ENCODE measurements at places on chromosomes 4 and X.

GRCh38 chr4:45453258-45453853 is 670.5 kb downstream of the GABRG1 start:
- DNase-seq, result no peak

DNA sequence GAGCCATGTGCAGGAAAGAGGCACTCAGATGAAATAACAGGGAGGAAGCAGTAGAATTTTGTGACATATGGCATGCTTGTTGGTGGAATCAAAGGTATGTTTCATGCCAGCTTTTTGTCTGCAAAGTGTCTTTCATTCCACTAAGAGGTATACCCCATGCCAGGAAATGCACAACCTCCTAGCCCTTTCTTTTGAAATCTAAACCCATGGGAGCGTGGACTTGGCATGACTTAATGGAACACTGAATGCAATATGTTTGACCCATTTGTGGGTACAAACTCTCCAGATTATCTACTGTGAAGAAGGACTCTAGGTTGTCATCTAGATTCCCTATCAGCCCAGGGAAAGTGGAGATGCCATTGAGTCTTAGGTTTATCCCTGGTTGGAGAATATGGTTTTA is 338.3 kb upstream of the TEX13C start:
- no peak for DNase-seq

- DNase-seq, result no peak
Observed at GRCh38 chr4:41866799-41867677, 68.2 kb upstream of the TMEM33 start.

DNA sequence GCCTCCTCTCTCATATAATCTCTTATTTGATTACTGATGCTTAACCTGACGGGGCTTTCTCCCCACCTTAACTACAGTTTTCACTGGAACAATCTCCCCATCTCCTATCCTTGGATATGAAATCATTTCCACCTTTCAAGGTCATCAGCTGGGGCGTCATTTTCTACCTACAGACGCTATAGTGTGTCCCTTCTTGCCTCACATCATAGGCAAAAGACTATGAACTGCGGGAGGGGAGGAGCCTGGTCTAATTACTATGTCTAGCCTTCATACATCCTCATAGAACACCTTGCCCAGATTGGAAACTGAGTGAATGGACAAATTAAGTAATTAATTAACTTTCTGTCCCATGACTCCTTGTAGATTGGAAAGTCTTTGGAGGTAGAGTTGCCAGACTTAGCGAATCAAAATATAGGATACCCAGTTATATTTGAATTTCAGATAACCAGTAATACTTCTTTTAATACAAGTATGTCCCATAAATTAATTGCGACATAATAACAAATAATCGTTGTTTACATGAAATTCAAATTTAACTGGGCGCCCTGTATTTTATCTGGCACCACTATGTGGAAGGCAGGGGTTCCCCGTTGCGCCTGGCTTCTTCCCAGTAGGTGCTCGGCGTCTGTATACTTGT is 752 bp upstream of the ATP6AP2 start:
- no peak for DNase-seq

DNA sequence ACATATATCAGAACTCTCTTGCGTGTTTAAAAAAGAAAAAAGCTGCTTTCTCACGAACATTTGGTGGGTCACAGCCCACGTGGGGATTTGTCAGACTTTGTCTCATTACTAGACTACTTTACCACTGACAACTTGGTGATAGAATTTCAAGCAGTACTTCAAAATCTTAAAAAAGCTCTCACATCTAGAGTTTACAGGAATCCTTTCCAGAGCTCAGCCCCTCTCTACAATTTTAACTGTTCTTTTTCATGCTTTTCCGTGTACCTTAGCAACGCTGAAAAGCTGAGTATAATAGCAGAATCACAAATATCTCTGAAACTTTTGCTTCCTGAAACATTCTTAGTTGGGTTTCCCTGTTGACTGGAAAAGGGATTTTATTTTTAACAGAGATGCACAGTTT is 50.2 kb downstream of the SMAD1 start:
- DNase-seq, result no peak

DNA sequence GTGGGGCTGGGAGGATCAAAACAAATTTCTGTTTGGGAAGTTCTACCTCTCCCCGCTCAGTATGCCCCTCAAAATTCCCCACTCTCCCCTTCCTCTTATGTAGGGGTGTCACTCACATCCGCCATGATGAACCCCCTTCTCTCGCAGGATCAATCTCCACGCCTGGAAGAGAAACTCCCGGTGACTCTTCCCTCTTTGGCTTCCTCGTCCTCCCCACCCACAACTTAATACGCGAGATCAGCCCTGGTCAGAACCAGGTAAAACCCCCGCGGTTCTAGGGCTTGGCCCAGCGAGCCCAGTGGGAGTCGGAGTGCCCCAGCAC is 427 bp downstream of the LAMTOR3 start:
- DNase-seq, result no peak
